T-helper 2 cell treated with Interferon-gamma antibody and Interleukin-4, amounts not matched to agents 5 μg/mL and 100 μg/mL, for 36 hours (primary cell): ENCODE measurements at places on chromosomes 11 and 22.

- H3K27me3 ChIP-seq = peaks cover 4% of the 10 kb centered on the region
- no peaks in the 10 kb centered on the region for H3K36me3 ChIP-seq
- H3K4me1 ChIP-seq = no peaks in the 10 kb centered on the region
- H3K27ac ChIP-seq = no peak overlapping the region
- DNase-seq = no peak
- no peak overlapping the region for H3K4me3 ChIP-seq
These were observed 194.2 kb downstream of the HIPK3 start for GRCh38 chr11:33451364-33451763.

GRCh38 chr11:62373464-62374119, 36.3 kb downstream of the ASRGL1 start:
- peaks cover 17% of the 10 kb centered on the region for H3K4me1 ChIP-seq
- H3K36me3 ChIP-seq = no peaks in the 10 kb centered on the region
- no peak for DNase-seq
- H3K27me3 ChIP-seq = peaks cover 3% of the 10 kb centered on the region

GRCh38 chr22:32308191-32308590, 49.5 kb upstream of the RFPL3 start:
- no peaks in the 10 kb centered on the region for H3K4me1 ChIP-seq
- H3K36me3 ChIP-seq = no peaks in the 10 kb centered on the region
- H3K4me3 ChIP-seq = no peak overlapping the region

GRCh38 chr22:28198692-28199091, 279.6 kb upstream of the PITPNB start:
- H3K36me3 ChIP-seq = no peaks in the 10 kb centered on the region
- H3K27me3 ChIP-seq = peaks cover 4% of the 10 kb centered on the region
- H3K4me1 ChIP-seq = no peaks in the 10 kb centered on the region
- DNase-seq = no peak

- no peak overlapping the region for H3K4me3 ChIP-seq
- peaks cover 10% of the 10 kb centered on the region for H3K36me3 ChIP-seq
- no peak for DNase-seq
- no peaks in the 10 kb centered on the region for H3K27me3 ChIP-seq
These were observed 15.1 kb downstream of the DGCR2 start for GRCh38 chr22:19106886-19107729.

DNA sequence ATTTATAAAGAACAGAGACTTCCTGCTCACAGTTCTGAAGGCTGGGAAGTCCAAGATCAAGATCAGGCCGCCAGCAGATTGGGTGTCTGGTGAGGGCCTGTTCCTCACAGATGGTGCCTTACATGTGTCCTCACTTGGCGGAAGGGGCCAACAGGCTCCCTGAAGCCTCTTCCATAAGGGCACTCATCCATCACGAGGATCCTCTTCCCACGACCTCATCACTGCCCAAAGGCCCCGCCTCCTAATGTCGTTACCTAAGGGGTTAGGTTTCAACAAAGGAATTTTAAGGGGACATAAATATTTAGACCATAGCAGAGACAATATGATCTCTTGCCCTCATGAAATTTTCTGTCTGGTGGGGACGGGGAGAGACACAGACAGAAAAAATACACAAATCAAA, 18.6 kb downstream of the TP53AIP1 start:
- H3K36me3 ChIP-seq = no peaks in the 10 kb centered on the region
- no peak for DNase-seq

DNA sequence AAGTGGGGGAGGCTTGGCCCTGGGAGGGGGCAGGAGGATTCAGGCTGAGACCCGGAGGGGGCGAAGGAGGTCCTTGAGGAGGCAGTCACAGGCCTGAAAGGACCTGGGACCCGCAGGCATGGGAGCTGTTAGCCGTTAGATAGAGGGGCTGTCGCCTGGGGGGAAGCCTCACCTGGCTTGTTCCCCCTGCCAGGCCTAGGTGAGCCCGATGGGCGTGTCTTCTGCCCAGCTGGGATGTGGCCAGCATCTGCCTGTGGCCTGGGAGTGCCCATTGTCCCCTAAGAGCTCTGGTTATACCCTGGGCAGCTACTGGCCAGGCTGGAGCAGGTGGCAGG, 1.8 kb upstream of the DUSP8 start:
- no peaks in the 10 kb centered on the region for H3K36me3 ChIP-seq
- H3K27me3 ChIP-seq = peaks cover 32% of the 10 kb centered on the region
- H3K4me1 ChIP-seq = no peaks in the 10 kb centered on the region

GRCh38 chr11:45816614-45817013, 11.7 kb downstream of the SLC35C1 start:
- no peaks in the 10 kb centered on the region for H3K27me3 ChIP-seq
- H3K4me1 ChIP-seq = no peaks in the 10 kb centered on the region
- DNase-seq = no peak

DNA sequence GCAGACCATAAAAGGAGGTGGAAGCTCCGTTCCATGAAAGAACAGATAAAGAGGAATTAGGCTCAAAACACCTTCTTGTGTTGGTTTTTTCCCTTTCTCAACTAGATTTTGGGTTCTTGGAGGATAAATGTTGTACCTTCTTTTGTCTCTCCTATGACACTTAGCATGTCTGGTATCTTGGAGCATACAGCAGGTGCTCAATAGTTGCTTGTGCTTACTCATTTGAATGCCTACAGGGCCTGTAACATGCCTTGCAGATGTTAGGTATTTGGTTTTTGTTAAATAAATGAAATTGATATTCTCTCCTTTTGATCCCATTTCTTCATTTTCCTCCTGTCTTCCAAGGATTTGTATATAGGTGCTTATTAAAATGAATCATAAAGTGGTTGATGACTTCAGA, 16.4 kb upstream of the PLET1 start:
- no peak for DNase-seq
- H3K4me3 ChIP-seq = no peak overlapping the region
- H3K27me3 ChIP-seq = peaks cover 6% of the 10 kb centered on the region
- H3K4me1 ChIP-seq = peaks cover 26% of the 10 kb centered on the region
- no peaks in the 10 kb centered on the region for H3K36me3 ChIP-seq

DNA sequence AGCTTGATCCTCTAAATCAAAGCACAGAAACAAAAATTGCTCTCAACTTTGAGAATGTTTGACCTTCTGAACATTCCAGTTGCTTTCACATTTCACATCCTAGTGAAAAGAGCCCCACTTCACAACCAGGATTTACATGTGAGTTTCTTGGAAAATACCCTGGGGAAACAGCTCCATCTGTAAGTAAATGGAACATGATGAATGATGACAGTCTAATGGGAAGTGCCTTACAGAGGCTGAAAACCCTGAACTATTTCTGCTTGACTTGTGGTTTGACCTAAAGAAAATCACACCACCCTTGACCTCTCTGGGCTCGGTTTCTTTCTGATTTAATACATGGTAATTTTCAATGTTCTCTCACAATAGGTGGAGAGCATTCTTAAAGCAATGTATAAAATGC, 499.4 kb upstream of the API5 start:
- H3K4me1 ChIP-seq = no peaks in the 10 kb centered on the region
- H3K36me3 ChIP-seq = no peaks in the 10 kb centered on the region
- H3K27ac ChIP-seq = no peak overlapping the region
- no peak for DNase-seq
